Frontal cortex (tissue), 4 donors: ENCODE measurements at places on chromosomes 7 and 10.

DNA sequence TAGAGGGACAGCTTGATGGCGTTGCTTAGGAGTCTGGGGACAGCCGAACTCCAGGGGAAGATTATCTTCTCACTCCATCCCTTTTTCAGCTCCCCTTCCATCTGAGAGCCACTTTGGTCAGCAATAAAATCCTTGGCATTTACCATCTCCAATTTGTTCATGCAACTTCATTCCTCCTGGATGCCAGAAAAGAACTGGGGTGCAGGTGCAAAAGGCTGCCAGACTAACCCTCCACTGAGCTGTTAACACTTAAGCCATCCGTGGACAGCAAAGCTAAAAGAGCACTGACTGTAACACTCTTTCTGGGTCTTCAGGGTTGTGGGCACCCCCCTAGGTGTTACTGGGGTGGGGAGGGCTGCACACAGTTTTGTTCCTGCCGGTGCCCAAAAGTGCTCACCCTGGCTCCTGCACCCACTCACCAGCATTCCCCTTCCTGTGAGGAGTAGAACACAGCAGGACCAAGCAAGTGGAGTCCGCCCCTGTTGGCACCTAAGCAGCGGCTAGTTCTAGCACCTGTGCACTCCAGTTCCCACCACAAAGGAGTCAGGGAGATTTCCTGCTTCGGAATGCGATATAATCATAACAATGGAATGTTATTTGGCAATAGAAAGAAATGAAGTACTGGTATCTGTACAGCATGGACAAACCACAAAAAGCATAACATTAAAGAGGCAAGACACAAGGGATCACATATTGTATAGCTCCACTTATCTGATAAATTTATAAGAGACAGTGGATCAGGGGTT is 95.1 kb downstream of the NPY start:
- no peak for DNase-seq

DNA sequence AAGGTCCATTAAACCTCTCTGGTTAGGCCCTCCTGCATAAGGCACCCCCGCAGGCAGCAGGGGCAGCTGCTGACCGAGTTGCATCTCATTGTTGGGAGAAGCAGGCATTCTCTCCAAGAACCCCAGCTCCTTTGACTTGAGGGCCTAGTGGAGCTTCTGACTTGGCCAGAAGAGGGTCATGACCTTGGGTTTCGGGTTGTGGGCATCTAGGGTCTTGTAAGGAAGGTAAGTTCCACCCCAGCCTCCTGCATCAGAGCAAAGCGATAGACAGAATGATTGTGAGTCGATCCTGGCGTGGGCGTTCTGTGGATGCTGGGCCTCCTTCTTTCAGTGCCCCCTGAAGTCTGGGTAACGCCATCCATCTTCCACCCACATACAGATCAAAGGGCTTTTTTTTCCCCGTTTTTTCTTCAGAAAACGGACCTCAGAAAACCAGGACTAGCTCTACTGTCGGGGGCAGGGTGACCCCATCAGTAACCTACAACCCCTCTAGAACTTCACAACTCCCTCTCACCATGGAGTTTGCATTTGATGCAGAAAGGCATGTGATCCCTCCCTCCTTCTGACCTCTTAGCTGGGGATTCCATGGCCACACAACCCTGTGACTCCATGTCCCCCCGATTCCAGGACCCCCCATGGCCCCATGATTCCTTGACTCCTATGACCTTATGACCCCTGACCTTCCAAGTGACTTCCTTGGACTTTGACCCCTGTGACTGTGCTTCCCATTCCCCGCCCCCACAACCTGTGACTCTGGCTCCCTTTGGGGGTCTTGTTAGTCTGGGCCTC is 3.0 kb downstream of the SEMA4G start:
- DNase-seq = no peak

DNA sequence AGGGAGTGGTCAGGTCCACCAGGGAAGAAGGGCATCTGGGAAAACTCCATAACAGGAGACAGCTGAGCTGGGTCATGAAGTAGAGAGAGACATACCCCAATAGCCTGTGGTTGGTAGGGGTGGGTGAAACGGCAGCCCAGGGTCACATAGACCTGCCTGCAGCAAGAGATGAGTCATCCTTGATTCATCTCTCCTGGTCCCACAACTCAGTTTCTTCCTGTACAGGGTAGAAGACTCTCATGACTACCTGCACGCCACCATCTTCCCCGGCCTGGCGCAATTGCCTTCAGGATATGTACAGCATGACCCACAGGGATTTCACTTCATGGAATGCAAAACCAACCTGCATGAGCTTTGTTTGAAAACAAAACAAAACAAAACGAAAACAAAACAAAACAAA is 45.1 kb upstream of the ADAM12 start:
- no peak for DNase-seq

DNA sequence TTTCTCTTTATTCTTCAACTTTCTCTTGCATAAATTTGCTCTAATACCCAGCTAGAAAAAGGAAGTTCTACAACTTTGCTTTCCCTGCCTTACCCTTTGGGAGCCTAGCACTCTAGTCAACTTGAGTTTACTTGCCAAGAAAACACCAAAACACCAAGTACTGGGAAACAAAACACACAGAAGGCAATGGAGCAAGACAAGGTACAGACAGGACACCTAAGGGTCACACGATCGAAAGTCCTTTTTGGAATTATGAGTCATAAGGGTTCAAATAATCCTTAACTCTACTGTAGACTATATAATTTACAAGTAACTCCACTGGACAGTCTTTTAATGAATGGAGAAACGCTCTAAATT is 42.6 kb upstream of the ANAPC16 start:
- no peak for DNase-seq

GRCh38 chr10:131183546-131184045 is 127.9 kb downstream of the TCERG1L start:
- no peak for DNase-seq

DNA sequence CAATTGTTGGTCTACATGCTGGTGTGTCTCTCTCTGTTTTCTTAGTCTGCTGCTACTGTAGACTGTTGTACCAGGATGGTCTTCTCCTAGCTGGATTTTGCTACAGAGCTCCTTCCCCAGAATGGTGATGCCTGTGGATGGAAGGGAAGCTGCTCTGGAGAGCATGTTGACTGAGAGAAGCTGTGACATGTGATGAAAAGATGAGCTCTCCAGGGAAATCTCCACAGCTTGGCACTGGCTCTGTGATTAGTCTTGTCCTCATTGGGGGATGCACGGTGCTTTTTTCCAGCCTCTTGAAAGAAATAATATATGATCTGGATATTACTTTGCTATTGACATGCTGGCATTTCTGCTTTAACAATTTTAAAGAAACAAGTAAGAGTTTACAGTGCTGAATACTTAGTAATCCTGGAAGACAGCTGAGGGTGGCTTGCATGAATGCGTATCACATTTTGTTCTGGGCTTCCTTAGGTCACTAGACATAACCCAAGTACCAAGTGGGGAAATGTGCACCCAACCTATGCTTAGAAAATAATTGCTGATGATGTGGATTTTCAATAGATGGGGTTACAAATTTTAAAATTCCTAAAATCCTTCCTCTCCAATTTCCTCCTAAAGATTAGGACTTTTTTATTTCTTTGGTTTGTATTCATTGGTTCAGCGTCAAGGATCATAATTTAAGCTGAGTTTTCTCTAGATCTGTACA is 849.7 kb downstream of the KCNMA1 start:
- DNase-seq = no peak

- DNase-seq = no peak
These were observed 176.3 kb upstream of the TCF7L2 start for GRCh38 chr10:112773783-112774182.

GRCh38 chr7:2350055-2350454 is 4.6 kb upstream of the EIF3B start:
- no peak for DNase-seq

DNA sequence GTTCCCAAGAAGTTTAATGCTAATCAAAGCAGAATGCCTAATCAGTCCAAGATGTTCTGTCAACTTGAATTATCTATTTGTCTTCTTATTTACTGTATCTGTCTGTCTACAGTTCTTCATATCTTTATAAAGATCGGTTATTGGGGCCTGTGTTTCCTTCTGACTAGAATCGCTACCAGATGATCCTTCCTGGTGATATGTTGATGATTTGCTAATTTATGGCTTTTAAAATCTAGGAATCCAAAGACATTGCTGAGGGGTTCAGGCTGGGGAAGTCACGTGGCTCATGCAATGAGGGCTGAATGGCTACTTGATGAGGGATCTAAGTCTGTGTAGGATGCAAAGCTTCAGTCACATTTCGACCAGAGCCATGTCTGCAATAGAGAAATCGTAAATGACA is 536.3 kb downstream of the KCNMA1 start:
- no peak for DNase-seq

DNA sequence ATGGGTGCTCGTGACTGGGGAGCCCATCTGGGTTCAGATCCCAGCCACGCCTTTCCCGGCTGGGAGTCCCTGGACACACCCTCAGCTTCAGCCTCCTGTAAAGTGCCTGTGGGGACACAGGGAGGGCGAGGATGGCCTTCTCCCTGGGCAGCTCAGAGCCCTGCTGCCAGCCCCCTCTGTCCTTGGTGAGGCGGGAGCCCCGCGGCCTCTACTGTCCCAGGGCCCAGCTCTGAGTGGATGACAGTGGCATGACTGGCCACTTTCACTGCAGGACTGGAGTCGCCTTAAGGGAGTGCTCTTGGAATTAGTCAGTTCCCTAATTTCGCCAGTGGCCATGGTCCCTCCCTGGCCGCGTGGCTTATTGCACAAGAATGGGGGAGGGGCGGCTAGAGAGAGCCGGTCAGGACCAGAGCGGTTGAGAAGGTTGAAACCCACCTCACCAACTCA is 4.6 kb downstream of the BRI3 start:
- DNase-seq = no peak

DNA sequence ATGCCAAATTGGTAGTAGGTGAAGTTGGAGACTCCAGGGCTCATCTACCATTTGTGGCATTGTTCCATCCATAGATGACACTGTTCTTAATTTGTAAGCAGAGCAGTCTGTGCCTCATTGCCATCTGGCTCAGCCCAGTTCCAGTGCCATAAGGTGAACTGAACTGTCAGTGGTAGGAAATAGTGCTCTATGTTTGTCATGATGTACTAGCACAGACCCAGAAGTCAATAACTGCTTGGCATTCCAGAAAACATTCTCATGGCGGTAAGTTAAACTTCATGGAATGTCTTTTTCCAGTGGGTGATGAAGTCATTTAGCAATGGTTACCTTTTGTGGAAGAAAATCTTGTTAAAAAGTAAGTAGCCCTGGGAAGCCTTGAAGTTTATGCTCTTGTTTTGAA is 302.7 kb downstream of the SUGCT start:
- DNase-seq = no peak

GRCh38 chr7:156220701-156221100 is 408.4 kb upstream of the SHH start:
- DNase-seq = no peak

GRCh38 chr7:156540619-156541165 is 99.9 kb upstream of the RNF32 start:
- no peak for DNase-seq

DNA sequence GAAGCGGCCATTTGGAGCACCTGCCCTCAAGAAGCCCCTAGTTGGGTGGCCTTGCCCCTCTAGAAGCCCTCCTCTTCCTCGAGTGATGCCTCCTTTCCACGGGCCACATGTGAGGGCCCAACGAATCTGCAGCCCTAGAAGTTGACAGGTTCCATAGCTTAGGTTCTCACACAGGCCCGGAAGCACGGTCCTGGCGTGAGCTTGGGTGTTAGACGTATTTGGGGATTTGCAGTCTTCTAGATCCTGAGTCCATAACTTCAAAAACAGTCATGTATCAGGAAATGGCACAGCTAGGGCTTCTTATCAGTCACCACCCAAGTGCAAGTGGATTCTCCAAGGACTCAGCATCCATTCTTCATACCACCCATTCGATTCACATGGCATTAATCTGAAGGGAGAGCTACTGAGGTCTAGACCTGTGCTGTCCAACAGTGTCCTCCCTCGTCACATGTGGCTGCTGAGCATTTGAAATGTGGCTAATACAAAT is 477 bp upstream of the FBXW4 start:
- DNase-seq = no peak

DNA sequence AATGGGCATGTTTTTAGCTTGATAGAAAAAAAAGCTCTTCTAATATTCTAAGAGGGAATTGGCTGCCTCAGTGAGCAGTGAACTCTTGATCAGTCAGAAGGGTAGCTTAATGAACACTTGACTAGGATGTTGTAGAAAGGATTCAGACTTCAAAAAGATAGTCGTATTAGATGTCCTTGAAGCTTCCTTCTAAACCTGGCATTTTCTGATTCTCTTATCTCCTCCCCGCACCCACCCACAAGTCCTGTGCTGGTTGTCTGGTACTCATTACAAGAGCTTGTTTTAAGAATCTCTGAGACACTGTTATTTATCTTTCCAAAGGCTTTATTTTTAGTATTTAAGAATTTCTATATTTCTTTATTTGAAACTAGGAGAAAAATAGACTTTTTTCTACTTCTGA is 7.4 kb upstream of the SMIM30 start:
- no peak for DNase-seq

DNA sequence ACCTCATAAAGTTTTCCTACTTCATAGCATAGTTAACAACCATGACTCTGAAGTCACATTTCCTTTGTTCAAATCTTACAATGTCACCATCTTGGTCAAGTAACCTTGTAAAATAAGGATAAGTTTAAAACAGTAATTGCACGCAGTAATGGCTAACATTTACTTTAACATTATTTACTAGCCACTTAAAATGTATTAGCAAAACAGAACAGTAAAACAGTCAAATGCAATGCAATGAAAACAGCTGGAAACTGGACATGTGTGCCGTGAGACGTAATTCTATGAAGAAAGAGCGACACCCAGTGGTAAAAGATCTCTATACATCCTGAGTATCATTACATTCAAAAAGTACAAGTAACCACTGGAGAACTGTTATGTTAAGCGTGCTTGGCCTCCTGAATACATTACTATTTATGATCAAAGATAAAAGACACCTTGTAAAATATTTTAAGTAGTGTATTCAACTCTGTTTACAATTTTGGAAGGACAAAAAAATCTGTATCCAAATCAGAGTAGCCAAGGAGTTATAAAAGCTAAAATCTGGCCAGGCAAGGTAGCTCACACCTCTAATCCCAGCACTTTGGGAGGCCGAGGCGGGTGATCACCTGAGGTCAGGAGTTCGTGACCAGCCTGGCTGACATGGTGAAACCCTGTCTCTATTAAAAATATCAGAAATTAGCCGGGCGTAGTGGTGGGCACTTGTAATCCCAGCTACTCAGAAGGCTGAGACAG is 27.2 kb downstream of the ATE1 start:
- DNase-seq = peak; percentile 46

DNA sequence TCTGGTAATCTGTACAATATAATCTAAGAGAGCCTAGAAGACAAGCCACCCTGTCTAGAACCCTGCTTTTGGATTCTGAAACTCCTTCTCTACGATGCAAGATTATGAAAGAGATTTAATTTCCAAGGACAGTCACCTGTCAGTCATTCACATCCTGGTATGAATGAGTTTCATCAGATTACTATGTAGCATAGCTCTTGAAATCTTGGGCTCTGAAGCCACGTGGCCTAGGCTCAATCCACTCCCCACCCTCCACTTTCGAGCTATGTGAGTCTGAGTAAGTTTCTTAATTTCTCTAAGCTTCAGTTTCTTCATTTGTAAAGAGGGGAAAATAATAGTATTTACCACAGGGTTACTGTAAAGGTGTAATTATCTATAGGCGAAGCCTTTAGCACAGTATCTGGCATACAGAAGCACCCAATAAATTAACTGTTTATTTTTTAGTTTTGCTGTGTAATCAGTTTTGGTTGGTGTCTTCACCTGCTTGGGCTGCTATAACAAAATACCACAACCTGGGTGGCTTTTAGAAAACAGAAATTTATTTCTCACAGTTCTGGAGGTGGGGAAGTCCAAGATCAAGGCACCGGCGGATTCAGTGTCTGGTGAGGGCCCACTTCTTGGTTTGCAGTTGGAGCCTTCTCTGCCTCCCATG is 71.3 kb downstream of the MYOF start:
- no peak for DNase-seq
